ENCODE measurements at places on chromosomes 7 and 10.
A peak's percentile ranks its signal among the peaks of the same experiment; 100 is the strongest.

GRCh38 chr10:10589540-10590303 is 427.9 kb upstream of the CELF2 start:
- peak; percentile 60 for DNase-seq

- no peak for DNase-seq
Observed at GRCh38 chr7:105644937-105645336, 63.6 kb upstream of the EFCAB10 start.

DNA sequence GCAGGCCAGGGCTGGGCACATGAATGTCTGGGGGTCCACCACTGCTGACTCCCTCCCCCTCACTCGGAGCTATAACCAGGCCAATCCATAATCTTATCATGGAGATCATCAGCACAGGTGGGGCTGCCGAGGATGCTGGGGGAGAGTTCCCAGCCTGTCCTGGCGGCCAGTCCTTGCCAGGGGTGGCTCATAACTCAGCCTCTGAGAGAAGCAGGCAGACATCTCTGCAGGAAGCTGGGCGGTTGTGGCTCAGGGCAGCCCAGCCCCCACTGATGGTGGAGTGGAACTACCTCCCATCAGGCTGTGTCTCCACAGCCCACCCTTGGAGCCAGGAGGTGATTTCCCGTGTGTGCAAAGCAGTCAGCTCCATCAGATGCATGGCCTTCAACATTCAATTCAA is 109.4 kb upstream of the ZNF92 start:
- no peak for DNase-seq

DNA sequence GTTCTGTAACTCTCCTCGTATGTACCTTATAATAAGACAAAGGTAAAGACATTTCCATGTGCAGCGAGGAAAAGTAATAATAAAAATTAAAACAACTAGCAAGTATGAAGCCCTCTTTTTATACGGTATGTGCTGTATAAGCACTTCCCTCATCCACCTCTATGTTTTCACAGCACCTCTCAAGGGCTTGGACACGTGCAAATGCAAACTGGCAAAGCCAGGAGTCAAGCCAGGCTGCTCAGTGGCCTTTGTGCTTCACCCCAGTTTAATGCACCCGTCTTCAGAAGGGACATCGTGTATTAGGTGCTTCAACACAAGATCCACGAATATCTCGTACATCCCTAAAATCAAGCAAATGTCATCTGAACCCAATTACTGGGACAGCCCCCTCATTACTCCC is 1.3 kb upstream of the DGKI start:
- DNase-seq, result no peak

- no peak for DNase-seq
Observed at GRCh38 chr10:71314028-71314693, 4.9 kb upstream of the SLC29A3 start.

GRCh38 chr7:24764972-24765744 is 7.9 kb upstream of the GSDME start:
- DNase-seq, result no peak

All from Caki2 (cell line).